Stimulated activated CD4-positive, alpha-beta T cell treated with anti-CD3 and anti-CD28 coated beads, Interleukin-15, amount 100 ng/mL, for 24 hours (primary cell): ENCODE measurements at places on chromosomes 6 and 20.

- no peak for DNase-seq
Measured at GRCh38 chr6:4840169-4840568, 64.0 kb downstream of the CDYL start.

DNA sequence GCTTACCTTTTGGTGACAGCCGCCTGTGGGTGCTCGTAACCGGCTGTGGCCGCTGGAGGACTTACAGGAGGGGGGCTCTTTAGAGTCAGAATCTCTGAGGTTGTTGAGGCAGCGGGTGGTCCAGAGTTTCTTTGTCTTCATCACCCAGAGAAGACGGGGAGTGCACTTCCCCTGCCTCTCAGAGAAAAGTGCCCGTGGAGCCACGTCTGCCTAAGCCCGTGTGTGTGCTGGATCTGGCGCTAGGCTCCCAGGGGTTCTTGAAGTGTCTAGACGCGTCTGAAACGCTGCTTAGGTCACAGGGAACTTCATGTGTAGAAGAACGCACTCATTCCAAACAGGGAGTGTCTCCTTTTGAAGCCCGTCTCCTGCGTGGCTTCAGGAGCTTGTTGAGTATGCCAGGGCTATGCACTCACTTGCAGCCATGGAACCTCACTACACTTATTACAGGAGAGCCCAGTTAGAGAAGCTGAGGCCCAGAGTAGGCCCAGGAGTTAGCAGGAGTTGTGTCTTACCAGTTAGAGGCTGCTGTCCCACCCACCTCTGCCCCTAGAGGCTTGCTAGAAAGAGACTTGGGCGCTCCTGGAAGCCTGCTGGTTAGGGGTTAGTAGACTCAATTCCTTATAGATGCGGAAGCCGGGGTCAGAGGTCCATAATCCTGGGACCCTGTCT is 1.3 kb downstream of the LSM14B start:
- no peak for DNase-seq

DNA sequence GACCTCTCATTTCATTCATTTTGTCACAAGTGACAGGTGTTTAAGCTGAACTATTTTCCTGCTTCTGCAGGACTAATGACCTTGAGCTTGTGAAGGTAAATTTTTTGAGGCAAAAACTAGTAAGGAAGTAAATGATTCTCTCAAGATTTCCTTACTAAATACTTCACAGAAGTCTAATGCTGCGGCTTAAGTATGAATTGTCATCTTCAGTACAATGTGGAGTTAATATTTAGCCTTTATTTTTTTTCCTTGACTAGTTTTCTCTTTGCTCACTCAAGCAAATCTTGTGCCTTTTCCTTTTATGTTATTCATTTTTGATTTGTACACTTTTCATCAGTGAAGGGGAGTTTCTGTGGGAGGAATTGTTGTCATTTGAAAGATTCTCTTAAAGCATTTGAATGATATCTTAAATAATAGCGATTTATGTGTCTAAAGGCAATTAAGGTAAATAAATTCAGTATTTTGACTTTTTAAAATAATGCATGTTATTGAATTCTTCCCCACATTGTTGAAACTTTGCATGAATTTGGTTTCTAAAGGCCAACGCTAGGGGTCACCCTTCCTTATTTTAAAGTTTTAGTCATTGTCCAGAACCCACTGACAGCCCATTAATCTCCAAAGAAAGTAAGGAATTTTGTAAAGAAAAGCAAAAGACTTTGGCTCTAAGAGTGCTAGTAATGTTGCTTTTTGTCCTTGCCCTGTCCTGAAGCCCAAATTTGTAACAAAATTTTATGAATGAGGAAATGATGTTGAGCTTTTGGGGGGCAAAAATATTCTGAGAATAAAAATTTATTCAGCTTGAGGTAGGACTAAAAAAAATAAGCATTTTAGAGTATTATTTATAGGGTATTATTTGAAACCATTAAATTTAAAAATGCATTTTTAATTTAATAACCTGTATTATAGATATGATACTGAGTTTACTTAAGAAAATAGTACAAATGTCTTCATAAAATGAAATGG is 157.4 kb upstream of the LAMA2 start:
- DNase-seq: peak; percentile 45

GRCh38 chr6:158448856-158449255 is 111.0 kb upstream of the TMEM181 start:
- DNase-seq: no peak

- DNase-seq: no peak
Measured at GRCh38 chr6:53168516-53169267, 20.1 kb upstream of the GCM1 start.

DNA sequence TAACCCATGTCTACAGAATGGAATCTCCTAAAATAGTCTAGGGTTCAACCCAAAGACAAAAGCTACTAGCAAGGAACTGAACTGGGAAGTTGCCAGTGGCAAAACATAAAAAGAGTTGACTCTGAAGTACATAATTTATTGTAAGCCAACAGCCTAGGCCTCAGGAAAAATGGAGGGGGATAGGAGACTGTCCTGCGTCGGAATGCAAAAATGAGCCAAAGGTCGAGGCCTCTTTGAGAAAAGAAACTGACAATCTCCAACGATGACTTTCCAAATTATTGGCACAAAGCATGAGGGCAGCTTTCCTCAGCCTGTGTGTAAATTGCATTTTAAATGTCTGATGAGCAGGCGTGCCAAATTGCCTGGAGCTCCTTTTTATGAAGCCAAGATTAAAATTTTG is 2.1 kb downstream of the COL12A1 start:
- no peak for DNase-seq

DNA sequence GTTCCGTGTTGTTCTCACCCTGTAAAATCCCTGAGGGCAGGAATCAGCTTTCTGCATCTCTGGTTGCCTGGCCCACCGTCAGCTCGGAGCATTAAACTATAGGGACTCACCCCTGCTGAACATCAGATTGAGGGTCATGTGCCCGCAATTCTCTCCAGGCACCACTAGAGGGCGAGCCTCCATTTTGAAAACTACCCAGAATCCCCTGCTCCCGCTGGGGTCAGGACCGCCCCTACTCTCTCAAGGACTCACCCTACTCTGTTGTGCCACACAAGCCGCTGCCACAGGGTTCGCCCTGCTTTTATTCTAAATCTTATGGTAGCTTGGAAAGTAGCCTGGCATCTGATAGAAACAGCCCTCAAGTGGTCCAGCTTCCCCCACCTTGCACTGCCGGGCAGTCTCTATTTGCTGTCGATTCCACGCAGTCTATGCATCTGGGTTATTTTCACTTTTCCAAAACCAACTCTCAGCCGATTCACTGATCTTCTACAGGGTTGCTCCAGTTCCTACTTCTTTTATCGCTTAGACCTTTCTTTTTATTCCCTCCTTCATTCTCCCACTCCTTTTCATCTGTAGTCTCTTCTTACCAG is 244.1 kb upstream of the QKI start:
- peak; percentile 46 for DNase-seq

- DNase-seq: peak; percentile 76
Measured at GRCh38 chr20:38633577-38634093, 32.0 kb downstream of the ARHGAP40 start.

DNA sequence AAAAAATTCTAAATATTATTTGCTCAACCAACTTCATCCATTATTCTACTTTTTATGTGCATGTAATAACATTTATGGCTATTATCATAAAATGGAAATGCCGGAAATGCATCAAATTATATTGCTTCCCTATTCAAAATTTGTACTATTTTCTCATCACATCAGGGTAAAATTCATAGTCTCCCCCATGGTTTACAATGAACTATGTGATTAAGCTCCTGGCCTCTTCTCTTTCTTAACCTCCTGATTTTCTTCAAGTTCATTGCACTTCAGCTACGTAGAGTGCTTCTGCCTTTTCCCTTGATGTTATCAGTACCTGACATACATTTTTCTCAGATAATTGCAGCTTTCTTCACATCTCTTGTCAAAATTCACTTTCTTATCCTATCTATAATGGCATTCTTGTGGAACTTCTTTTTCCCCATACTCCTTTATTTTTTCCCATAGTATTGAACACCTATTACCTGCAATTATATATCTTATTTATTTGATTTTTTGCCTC is 699.1 kb upstream of the ADGRB3 start:
- DNase-seq: no peak

GRCh38 chr6:84350397-84350796 is 123.0 kb upstream of the CEP162 start:
- DNase-seq: no peak

- no peak for DNase-seq
Measured at GRCh38 chr6:32963866-32964265, 4.5 kb upstream of the BRD2 start.

DNA sequence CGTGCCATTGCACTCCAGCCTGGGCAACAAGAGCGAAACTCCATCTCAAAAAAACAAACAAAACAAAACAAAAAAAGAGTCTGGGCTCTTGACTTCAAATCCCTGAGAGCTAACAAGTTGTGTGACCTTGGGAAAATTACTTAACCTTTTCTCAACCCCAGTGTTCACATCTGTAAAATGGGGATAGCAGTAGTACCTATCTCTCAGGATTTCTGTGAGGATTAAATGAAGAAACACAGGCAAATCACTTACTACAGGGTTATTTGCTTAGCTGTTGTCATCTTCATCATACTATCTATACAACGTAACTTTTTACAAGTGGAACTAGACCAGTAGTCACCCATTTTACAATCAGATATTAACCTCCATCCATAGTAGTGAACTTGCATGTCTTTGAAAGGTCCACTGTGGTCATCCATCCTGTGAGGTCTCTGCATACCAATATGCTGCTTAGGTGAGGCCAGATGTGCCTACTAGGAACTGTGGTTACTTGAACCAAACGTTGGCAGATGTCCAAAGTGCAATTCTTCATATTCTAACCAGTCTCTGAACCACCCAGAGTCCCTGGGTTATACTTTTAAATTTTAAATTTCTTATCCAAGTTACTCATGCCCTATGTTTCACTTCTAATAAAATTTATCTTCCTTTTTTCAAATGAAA is 128.9 kb upstream of the BEND3 start:
- no peak for DNase-seq

GRCh38 chr20:62316331-62317166 is 13.8 kb downstream of the ADRM1 start:
- DNase-seq: no peak

GRCh38 chr6:49651239-49651638 is 14.6 kb upstream of the RHAG start:
- no peak for DNase-seq

GRCh38 chr6:63793465-63794137 is 158.0 kb downstream of the PHF3 start:
- no peak for DNase-seq

GRCh38 chr20:48492715-48493070 is 335.1 kb downstream of the PREX1 start:
- no peak for DNase-seq

DNA sequence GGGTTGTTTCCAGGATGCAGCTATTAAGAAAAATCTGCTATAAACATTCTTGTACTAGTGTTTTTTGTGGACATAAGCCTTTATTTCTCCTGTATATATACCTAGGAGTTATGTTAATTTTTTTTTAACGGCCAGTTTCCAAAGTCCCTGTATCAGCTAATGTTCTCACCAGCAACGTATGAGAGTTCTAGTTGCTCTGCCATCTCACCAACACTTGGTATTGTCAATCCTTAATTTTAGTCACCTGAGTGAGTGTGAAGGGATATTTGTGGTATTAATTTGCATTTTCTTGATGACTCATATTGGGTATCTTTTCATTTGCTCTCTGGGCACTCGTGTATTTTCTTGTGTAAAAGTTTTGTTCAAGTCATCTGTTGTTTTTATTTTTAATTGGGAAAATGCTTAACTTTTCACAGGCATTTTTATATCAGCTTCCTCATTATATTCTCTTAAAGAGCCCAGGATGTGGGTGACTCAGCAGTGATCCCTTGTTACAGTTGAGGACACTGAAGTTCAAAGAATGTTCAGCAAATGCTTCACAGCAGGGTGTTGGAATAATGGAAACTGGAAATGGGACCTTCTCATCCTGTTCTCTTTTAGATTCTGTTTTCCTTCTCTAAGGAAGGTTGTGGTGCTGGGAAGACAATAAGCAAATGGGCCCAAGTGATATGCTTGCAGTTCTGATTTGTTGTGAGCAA is 211.7 kb upstream of the PRND start:
- DNase-seq: no peak

DNA sequence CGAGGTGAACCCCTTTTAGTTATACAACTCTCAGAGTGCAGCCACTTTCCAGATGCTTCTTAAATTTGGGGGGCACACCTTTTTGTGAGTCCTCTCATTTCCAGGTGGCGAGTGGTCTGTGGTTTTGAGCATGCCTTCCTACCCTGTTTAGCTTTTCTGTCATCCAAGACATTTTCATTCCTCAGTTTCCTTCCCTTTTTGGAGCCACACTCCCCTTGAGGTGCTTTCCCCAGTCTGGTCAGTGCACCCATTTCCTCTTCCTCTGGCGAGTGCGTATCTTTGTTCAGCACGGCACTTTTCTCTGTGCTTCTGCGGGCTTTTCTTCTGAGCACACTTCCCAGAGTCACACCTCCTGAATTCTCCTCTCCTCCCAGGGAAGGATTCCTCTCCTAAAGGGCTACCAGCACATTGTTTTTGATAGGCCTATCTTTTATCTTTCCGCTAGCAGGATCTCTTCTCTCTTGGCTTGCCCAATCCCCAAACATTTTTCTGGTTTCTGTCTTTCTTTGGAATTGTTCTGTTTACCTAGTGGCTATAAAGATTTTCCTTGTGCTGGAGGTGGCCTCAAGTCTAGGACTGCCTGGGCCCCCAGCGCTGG is 1.4 kb downstream of the PHF20 start:
- peak; percentile 42 for DNase-seq

GRCh38 chr20:3735768-3736167 is 3.3 kb downstream of the HSPA12B start:
- DNase-seq: no peak

DNA sequence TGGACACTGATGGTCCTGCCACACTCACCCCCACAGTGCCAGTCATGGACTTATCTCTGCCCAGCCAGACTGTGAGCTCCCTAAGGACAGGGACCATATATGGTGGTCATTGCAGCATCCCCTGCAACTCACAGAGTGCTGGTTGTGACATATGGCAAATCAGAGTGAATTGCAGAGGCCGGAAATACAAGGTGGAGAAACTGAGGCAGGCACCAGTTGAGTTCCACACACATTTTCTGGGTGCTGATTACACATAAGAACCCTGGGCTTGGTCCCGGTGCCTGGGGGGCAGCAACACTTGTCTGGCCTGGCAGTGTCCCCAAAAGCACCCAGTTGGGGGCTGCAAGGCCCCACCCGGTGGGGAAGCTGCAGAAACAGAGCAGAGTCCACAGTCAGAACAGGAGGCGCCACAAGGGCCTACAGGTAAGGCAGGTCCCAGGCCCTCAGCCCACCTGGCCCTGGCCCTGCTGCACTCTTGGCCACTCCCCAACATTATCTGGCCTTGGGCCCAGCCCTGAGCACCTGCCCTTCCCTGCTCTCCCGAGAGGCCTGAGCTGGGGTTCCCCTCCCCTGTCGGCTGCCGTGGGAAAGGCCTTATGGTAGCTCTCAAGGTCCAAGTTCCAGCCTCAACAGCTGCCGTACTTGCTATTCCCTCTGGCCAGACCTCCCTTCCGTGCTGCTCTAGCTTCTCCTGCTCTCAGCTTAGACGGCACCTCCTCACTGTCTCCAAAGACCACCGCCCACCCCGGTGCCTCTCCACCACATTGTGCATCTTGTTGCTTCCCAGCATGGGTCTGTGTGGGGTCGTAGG is 140.8 kb upstream of the PTPN1 start:
- no peak for DNase-seq

- DNase-seq: no peak
Measured at GRCh38 chr6:51976374-51976773, 111.0 kb downstream of the PKHD1 start.

- no peak for DNase-seq
Measured at GRCh38 chr6:153102605-153103318, 28.3 kb downstream of the RGS17 start.

- no peak for DNase-seq
Measured at GRCh38 chr6:45473121-45473993, 95.6 kb upstream of the SUPT3H start.
